CD4-positive, alpha-beta memory T cell (primary cell): ENCODE measurements at places on chromosomes 5 and 9. TPM values are rescaled to one million over a fixed set of nuclear protein-coding genes. Genes with fewer than 3 reads are reported as not detected.

TEX10 gene
- 15.9 TPM for polyA plus RNA-seq

NOXA1 gene
- polyA plus RNA-seq, result 0.29 TPM

TOR4A gene
- polyA plus RNA-seq, result 0.46 TPM

SLC27A6 gene
- polyA plus RNA-seq, result not detected

PCDHAC2 gene
- polyA plus RNA-seq, result not detected

MRPS30 gene
- 67.7 TPM for polyA plus RNA-seq

MUSK gene
- polyA plus RNA-seq, result not detected

RNF145 gene
- 13.1 TPM for polyA plus RNA-seq

GFRA3 gene
- not detected for polyA plus RNA-seq

GFM2 gene
- 9.7 TPM for polyA plus RNA-seq

SLC28A3 gene
- polyA plus RNA-seq, result not detected

FREM1 gene
- polyA plus RNA-seq, result not detected

TMEM252 gene
- not detected for polyA plus RNA-seq

C5orf52 gene
- polyA plus RNA-seq, result not detected

WWC1 gene
- polyA plus RNA-seq, result 0.98 TPM

CD14 gene
- polyA plus RNA-seq, result 2.7 TPM

HSD17B4 gene
- polyA plus RNA-seq, result 52.8 TPM

LCN9 gene
- polyA plus RNA-seq, result not detected

DOK3 gene
- not detected for polyA plus RNA-seq

TAF11L5 gene
- not detected for polyA plus RNA-seq
